ENCODE measurements at places on chromosomes 12 and 14.

- DNase-seq, result no peak
These were observed 33.5 kb downstream of the JDP2 start for GRCh38 chr14:75461303-75461702.

GRCh38 chr12:124913474-124914391 is 717 bp downstream of the UBC start:
- no peak for DNase-seq

DNA sequence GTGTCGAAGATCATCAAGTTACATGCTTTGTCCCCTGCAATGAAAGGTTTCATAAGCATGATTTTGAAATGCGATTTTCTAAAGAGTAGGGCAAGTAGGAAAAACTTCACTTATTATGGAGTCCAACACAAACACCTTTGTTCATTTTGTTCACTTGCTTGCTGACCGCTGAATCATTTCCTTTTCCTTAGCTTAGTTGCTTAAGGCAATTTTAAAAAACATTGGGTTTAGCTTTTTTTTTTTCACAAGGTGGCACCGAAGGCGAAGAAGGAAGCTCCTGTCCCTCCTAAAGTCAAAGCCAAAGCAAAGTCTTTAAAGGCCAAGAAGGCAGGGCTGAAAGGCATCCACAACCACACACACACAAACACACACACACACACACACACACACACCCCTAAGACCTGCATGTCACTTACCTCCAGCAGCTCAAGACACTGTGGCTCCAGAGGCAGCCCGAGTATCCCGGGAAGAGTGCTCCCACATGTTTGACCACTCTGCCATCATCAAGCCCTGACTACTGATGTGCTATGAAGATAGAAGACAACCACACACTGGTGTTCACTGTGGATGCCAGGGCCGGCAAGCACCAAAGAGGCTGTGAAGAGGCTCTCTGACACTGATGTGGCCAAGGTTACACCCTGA is 11.4 kb downstream of the MANSC1 start:
- no peak for DNase-seq

DNA sequence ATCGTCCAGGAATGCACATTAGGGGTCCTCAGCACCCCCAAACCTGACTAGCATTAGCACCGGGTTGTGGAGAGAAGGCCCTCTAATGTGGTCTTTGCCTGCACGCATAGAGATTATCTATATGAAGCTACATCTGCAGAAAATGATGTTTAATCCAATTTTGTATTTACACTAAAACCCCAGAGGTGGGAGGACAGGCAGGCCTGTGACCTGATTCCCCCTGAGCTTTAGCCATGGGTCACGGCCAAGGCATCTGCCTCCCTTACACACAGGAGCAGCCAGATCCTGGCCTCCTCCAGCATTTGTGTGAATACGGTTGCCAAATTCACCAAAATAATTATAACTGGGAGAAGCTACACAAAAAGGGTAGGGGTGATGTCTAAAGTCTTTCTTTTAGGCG is 7.0 kb downstream of the APOLD1 start:
- DNase-seq, result no peak

DNA sequence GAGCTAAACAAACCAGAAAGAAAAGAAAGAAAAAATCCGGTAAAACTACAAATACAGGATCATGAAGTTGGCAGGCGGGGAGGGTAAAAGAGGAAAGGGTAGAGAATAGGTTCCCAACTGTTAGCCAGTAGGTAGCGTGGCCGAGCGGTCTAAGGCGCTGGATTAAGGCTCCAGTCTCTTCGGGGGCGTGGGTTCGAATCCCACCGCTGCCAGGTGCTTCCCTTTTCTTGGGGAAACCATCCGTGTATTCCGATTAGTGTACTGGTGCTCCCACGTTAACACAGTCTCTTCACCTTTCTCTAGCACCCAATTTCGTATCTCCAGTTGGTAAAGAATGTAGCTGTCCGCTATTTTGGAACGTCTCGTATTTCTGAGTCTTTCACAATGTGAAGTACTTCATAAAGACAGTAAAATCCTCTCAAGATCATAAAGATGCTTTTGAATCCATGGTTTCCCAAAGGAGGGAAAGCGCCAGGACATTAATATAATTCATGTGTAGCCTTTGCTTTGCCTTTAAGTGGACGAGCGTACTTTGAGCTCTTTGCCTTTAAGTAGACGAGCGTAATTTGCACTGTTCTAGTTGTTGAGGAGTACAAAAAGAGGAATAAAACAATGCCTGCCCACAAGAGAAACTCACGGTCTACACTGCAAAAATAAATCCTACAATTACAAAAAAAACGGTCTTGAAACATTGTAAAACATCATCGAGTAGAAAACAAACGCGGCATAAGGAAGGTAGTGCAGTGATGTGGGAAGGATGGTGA is 19.0 kb upstream of the RNASE12 start:
- peak; percentile 50 for DNase-seq
